ENCODE measurements at places on chromosomes 5 and 9.

DNA sequence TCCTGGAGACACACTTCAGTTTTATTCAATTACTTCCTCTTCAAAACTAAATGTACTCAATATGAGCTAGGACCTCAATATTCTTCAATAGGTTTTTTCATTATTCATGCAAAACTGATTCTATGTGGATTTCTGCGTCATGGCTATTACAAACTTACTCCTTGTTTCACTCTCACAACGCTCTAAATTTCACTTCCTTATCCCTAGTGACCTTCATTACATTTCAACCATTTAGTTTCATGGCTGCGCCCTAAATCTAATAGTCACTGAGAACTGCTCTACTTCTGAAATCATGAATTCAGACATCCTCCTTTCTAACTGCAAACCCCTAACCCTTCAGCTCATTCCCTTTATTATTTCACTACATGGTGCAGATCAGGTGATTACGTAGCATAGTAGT is 93.9 kb downstream of the SLC25A46 start:
- no peak for DNase-seq

DNA sequence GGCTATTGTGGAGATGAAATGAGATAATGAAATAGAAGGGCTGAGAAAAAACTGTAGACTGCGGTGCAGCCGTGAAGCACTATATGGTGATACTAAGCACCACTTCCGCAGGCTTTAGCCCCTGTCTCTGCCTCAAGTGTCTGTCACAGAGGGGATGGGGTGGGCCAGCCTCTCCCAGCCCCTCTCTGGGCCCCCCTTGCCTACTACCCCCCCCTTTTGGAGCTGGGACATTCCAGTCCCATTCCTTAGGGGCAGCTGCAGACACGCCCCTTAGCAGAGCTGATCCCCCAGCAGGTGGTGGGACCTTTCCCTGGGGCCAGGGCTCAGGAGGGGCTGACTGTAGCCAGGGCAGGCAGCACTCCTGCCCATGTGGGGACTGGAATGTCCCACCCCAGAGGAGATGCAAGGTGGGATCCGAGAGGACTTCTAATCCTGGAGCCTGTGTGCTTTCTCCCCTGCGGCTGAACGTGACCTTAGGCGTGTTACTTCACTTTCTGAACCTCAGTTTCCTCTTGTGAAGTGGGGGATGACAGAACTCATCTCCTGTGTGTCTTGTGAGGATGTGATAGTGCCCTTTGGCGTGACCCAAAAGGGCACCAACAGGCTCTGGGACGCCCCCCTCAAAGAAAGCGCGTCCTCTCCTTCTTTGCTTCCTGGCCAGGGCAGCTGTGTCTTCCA is 1.9 kb downstream of the N4BP3 start:
- DNase-seq = peak; percentile 72

- no peak for DNase-seq
Measured at GRCh38 chr5:110092955-110093785, 403.4 kb downstream of the MAN2A1 start.

DNA sequence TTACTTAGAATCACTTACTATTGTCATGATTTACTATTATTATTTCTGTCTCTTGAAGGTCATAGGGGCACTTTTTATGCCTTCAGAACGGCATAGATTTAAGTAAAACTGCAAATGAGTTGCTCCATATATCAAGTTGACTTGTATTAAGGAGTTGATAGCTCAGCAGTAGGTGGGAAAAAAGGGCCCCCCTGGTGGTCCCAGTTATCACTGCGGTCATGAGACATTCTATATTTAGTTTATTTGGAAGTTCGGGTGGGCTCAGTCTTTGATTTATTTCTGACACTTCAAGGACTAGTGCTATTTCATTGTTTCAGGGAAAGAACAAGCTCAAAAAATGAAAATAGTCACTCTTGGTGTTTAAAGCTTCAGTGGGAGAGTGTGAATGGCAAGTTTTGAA is 159.3 kb downstream of the SLC24A2 start:
- DNase-seq = no peak

GRCh38 chr5:158752656-158752973 is 347.1 kb downstream of the EBF1 start:
- DNase-seq = no peak

GRCh38 chr5:63101870-63102269 is 523.3 kb downstream of the LRRC70 start:
- DNase-seq = no peak

- DNase-seq = no peak
Measured at GRCh38 chr5:178496642-178497041, 93.6 kb downstream of the COL23A1 start.

DNA sequence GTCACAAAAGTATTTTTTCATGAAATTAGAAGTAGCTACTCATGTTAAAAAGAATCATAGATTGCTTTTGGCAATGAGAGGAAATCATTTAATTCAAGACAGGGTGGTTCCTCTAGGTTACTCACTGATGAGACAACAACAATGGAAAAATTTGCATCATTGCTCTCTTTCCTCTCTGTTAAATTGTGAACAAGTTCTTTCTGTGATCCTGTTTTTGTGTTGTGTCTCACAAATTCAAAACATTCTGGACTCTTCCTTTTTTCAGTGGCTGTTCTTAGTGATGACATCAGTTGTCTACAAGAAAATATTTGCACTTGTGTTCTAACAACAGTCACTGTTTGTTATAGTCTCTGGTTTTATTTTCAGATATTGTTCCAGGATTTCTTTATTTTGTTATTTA is 95.3 kb downstream of the XRCC4 start:
- no peak for DNase-seq

DNA sequence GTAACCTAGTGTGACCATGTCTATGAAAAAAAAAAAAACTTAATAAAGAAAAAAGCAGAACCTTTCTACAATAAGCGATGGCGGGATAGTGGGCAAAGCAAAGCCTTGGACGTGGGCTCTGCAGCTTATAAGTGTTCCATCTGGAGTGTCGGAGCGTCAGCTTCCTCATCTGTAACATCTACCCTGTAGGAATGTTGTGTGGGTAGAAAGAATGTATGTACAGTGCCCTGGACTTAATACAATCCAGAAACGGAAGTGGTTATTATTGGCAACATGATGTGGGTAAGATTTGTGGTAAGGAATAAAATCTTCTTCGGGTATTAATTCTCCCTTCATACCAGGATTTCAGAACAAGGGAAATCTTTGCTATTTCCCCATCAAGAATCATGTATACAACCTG is 66.5 kb downstream of the SEMA5A start:
- DNase-seq = no peak

- no peak for DNase-seq
Measured at GRCh38 chr5:118931564-118931963, 56.8 kb downstream of the DTWD2 start.

- DNase-seq = no peak
Measured at GRCh38 chr9:935348-935965, 41.0 kb upstream of the DMRT3 start.

DNA sequence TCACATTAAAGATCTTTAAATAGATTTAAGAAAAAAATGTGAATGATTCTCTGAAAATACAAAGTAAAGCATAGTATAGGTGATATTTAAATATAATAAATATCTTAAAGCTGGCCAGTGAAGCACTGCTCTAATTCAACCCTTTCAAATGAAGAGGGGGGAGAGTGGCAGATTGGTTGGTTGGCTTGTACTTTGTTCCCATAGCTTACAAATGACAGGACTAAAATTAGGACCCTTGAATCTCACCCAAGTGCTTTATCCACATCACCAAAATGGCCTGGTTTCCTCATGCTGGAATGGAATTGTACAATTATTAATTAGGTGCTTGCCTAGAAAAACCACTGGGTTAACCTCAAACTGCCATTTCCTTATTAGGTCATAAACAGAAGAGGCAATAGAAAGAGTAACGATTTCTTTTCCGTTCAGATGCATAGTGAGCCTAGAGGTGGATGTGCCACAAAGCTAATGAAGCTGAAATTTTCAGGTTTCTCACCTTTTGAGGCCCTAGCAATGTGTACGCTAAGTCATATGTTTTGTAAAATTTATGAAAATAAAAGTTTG is 354.5 kb upstream of the CDH6 start:
- DNase-seq = no peak

- DNase-seq = no peak
Measured at GRCh38 chr9:94593459-94594345, at the start of gene FBP2. Gene FBP2, minus strand, starts transcription at chr9:94593824. Its CDS starts 98 bp downstream, at chr9:94593726.

DNA sequence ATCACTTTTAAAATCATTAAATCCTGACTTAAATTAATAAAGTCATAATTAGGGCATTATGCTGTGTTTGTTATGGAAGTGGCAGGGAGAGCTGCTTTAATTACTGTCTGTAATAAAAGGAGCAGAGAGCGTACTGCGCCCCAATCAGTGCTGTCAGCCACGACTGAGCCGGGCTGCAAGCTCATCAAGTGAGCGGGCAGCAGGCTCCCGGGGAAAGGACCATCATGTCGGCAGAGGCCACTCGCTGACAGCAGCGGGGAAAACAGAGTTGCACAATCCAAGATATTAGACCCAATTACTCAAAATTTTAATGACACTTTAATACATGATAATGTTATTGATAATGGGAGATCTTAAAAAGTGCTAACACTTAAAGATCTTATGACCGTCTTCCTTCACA is 181.6 kb downstream of the AP3B1 start:
- no peak for DNase-seq

- DNase-seq = no peak
Measured at GRCh38 chr9:120324996-120325642, 254.8 kb downstream of the CDK5RAP2 start.

- peak; percentile 34 for DNase-seq
Measured at GRCh38 chr5:6719417-6719816, 6.2 kb downstream of the TENT4A start.
